Activated CD4-positive, alpha-beta memory T cell treated with anti-CD3 and anti-CD28 coated beads for 36 hours (primary cell): ENCODE measurements at places on chromosomes 7 and 10. TPM values are rescaled to one million over a fixed set of nuclear protein-coding genes. Genes with fewer than 3 reads are reported as not detected.

- no peaks in the 10 kb centered on the region for H3K27me3 ChIP-seq
- H3K36me3 ChIP-seq = peaks cover 30% of the 10 kb centered on the region
Observed at GRCh38 chr7:44044315-44045225, at the start of gene DBNL. DBNL (plus strand) TSS chr7:44044702; CDS start chr7:44044738, 36 bp downstream.

- H3K27me3 ChIP-seq = no peaks in the 10 kb centered on the region
- no peak overlapping the region for H3K4me3 ChIP-seq
- DNase-seq = no peak
- peaks cover 8% of the 10 kb centered on the region for H3K4me1 ChIP-seq
- H3K36me3 ChIP-seq = no peaks in the 10 kb centered on the region
Observed at GRCh38 chr7:128115821-128116723, 84.8 kb upstream of the LRRC4 start.

- H3K27me3 ChIP-seq = no peaks in the 10 kb centered on the region
- no peak overlapping the region for H3K27ac ChIP-seq
- H3K4me3 ChIP-seq = no peak overlapping the region
- peak; percentile 91 for DNase-seq
Observed at GRCh38 chr10:70363971-70364771, 18.3 kb downstream of the LRRC20 start.

- H3K27ac ChIP-seq = no peak overlapping the region
- H3K27me3 ChIP-seq = no peaks in the 10 kb centered on the region
- DNase-seq = no peak
Observed at GRCh38 chr10:21944727-21945386, 58.7 kb downstream of the DNAJC1 start.

- H3K4me3 ChIP-seq = no peak overlapping the region
- no peaks in the 10 kb centered on the region for H3K36me3 ChIP-seq
- H3K27ac ChIP-seq = peak overlapping the region; percentile 97
- H3K4me1 ChIP-seq = peaks cover 73% of the 10 kb centered on the region
Observed at GRCh38 chr10:69047111-69047832, 40.6 kb upstream of the SRGN start.

- peaks cover 64% of the 10 kb centered on the region for H3K4me1 ChIP-seq
- no peaks in the 10 kb centered on the region for H3K27me3 ChIP-seq
- peak overlapping the region; percentile 92 for H3K27ac ChIP-seq
- peak; percentile 12 for DNase-seq
- H3K4me3 ChIP-seq = peak overlapping the region; percentile 91
Observed at GRCh38 chr10:72085864-72086465, 2.4 kb downstream of the SPOCK2 start.

DNA sequence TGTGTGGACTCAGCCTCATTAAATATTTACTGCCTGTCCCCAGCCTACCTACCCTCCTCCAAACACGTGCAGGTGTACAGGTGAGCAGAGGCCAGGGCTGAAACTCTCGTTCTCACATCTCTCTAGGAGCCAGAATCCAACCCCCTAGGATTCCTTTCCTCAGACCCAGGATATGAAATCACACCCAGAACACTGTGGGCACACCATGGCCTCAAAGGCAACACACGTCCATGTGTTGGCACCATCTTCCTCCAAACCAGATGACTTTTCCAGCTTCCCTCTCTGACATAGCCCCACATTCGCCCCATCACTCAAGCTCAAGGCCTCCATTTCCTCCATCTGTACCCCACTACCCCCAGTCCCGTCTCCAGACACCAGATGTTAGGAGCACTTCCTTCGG lies 51.8 kb upstream of the DUSP5 start:
- H3K27me3 ChIP-seq = no peaks in the 10 kb centered on the region
- no peak for DNase-seq
- no peak overlapping the region for H3K27ac ChIP-seq
- H3K4me3 ChIP-seq = no peak overlapping the region

DNA sequence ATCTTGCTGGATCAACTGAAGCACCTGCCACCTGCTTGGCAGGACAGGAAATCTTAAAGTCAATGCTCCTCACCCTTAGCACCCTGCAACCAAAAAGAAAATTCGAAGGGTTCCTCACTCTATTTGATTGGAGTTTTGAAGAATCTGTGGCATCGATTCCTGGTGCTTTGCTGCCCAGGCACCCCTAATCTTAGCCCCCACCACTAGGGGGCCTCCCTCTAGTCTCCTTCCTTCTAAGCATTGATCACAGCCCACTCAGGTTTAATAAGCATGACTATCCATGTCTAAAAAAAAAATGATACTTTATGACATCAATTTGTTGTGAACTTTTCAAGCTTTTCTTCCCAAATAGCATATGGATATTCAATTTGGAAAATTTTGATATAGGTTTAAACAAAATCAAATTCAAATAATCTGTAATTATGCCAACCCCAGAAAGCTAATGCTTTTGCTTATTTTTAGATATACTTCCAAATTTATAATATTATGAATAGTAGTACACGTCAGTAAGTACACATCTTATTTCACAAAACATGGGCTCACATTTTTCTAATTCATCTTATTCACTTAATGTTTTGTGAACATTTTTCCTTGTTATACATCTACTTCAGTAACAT lies 45.3 kb downstream of the NRG3 start:
- no peaks in the 10 kb centered on the region for H3K27me3 ChIP-seq
- no peaks in the 10 kb centered on the region for H3K36me3 ChIP-seq
- no peak overlapping the region for H3K4me3 ChIP-seq
- DNase-seq = no peak
- no peaks in the 10 kb centered on the region for H3K4me1 ChIP-seq

DNA sequence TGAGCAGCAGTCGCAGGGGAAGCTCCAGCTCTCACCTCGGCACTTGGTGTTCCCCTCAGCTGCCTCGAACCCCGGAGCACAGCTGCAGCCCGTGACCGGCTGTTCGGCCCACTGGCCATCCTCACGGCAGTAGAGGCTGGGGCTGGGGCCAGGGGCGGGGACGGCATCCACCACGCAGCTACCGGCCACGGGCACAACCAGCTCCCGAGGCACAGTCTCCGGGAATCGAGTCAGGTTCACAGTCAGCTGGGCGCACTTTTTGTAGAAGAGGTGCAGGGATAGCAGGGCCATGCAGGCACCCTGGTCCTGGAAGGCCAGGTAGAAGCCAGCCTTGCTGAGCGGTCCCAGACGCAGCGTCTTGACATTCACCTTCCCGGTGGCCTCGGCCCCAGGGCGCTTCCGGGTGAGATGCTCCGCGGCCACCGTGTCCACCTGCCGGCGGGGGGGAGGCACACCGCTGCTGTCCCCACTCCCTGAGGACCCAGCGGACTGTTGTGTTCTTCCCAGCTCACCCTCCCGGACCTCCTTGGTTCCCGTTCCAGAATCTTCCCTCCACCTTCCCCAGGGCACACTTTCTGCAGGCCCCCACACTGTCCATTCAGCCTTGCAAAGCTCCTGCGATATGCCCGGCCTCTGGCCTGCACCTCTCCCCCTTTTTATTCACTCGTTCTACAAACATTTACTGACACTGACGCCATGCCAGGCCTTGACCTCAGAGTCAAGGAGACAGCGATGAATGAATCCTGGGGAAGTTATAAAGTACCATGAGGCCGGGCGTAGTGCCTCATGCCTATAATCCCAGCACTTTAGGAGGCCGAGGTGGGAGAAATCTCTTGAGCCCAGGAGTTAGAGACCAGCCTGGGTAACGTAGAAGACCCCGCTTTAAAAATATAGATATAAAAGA lies 4.8 kb downstream of the EPHB4 start:
- no peak overlapping the region for H3K27ac ChIP-seq
- H3K36me3 ChIP-seq = no peaks in the 10 kb centered on the region
- peaks cover 10% of the 10 kb centered on the region for H3K4me1 ChIP-seq
- DNase-seq = no peak
- no peak overlapping the region for H3K4me3 ChIP-seq

DNA sequence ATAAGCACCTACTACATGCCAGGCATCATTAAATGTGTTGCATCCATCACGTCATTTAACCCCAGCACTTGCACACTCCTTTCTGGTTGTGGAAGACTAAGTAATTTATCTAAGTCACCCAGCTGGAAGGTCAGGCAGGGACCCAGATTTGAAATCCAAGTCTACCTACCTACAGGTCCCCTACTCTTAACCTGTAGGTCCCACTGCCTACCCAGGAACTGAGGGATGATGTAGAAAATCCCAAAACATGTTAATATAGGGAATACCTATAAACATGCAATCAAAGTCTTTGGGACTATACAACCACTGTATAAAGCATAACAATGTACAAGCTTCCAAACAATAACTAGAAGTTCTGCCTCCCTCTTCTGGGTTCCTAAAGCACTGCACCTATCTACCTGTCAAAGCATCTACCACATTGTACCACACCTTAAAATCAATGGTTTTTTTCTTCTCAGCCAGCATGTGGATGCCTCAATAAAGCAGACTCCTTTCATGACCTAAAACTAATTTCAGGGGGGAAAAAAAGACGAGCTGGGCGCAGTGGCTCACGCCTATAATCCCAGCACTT lies 5.6 kb downstream of the IL6 start:
- no peak for DNase-seq
- peaks cover 10% of the 10 kb centered on the region for H3K4me1 ChIP-seq

DNA sequence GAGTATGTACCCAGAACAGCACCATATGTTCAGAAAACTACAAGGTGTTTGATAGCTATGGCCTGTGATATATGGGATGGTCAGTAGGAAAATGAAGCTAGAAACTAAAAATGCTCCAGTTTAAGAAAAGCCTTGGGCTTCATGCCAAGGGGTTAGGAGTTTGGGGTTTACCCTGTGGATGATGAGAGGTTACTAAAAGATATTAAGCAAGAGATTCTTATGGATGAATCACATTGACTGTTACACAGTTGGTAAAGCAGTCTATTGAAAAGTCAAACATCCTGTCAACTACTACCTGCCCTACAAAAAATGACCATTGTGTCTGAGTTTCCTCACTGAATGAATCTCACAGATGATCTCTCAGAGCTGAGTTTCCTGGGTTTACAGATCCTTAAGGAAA lies 166.2 kb upstream of the INHBA start:
- DNase-seq = no peak
- H3K36me3 ChIP-seq = no peaks in the 10 kb centered on the region
- H3K27me3 ChIP-seq = peaks cover 21% of the 10 kb centered on the region

- no peaks in the 10 kb centered on the region for H3K27me3 ChIP-seq
- H3K27ac ChIP-seq = peak overlapping the region; percentile 73
- peak; percentile 58 for DNase-seq
- H3K4me3 ChIP-seq = peak overlapping the region; percentile 14
Observed at GRCh38 chr7:149856583-149856982, 17.2 kb upstream of the ATP6V0E2 start.

DNA sequence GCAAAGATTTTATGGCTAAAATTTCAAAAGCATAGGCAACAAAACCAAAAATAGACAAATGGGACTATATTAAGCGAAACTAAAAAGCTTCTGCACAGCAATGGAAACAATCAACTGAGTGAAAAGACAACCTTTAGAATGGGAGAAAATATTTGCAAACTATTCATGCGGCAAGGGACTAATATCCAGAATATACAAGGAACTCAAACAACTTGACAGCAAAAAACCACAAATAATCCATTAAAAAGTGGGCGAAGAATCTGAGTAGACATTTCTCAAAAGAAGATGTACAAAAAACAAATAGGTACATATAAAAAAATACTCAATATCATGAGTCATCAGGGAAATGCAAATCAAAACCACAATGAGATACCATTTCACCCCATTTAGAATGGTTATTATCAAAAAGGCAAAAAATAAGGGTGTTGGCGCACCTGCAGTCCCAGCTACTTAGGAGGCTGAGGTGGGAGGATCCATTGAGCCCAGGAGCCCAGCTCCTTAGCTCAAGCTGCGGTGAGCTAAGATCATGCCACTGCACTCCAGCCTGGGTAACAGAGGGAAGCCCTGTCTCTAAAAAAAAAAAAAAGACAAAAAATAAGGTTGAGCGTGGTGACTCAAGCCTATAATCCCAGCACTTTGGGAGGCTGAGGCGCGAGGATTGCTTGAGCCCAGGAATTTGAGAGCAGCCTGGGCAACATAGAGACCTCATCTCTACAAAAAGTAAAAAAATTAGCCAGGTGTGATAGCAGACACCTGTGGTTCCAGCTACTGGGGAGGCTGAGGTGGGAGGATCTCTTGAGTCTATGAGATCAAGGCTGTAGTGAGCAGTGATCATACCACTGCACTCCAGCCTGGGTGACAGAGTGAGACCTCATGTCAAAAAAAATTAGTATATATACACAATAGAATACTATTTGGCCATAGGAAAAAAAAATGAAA lies 4.2 kb upstream of the CCM2 start:
- H3K27me3 ChIP-seq = no peaks in the 10 kb centered on the region
- peak overlapping the region; percentile 77 for H3K27ac ChIP-seq

GRCh38 chr10:110395350-110396283 lies 90.9 kb upstream of the SMNDC1 start:
- H3K4me3 ChIP-seq = no peak overlapping the region
- no peaks in the 10 kb centered on the region for H3K27me3 ChIP-seq
- peak; percentile 86 for DNase-seq
- peaks cover 48% of the 10 kb centered on the region for H3K4me1 ChIP-seq

GRCh38 chr7:98133621-98134303 lies 27.1 kb downstream of the LMTK2 start:
- no peak overlapping the region for H3K4me3 ChIP-seq
- H3K4me1 ChIP-seq = peaks cover 44% of the 10 kb centered on the region
- peaks cover 3% of the 10 kb centered on the region for H3K36me3 ChIP-seq
- no peaks in the 10 kb centered on the region for H3K27me3 ChIP-seq
- no peak for DNase-seq

DNA sequence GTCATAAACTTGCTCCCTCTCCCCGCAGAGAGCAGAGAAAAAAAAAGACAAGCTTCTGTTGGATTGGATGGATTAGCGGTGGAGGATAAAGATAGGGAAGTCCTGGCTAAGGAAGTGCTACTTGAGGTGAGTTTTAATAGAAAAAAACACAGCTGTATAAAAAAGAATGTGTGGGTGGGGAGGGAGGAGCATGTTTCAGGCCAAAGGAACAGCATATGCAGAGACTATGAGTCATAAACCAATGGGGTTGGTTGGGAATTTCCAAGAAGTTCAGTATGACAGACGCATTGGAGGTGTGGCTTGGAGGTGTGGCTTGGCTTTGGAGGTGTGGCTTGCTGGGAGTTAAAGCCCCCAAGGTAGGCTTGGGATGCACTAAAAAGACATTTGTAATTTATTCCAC lies 103.0 kb upstream of the LSM8 start:
- peaks cover 21% of the 10 kb centered on the region for H3K27me3 ChIP-seq
- H3K27ac ChIP-seq = no peak overlapping the region

GRCh38 chr10:92690211-92690914 lies 608 bp downstream of the HHEX start:
- no peaks in the 10 kb centered on the region for H3K36me3 ChIP-seq
- H3K4me3 ChIP-seq = peak overlapping the region; percentile 52
- H3K4me1 ChIP-seq = peaks cover 20% of the 10 kb centered on the region

GRCh38 chr10:120075349-120075748 lies 182.8 kb downstream of the SEC23IP start:
- H3K4me3 ChIP-seq = no peak overlapping the region
- DNase-seq = no peak
- no peak overlapping the region for H3K27ac ChIP-seq
- H3K4me1 ChIP-seq = no peaks in the 10 kb centered on the region
- H3K36me3 ChIP-seq = no peaks in the 10 kb centered on the region

GRCh38 chr10:7665767-7666166 lies 999 bp downstream of the ITIH5 start:
- DNase-seq = no peak
- H3K27ac ChIP-seq = no peak overlapping the region
- H3K36me3 ChIP-seq = no peaks in the 10 kb centered on the region
- H3K27me3 ChIP-seq = peaks cover 37% of the 10 kb centered on the region
- H3K4me1 ChIP-seq = peaks cover 12% of the 10 kb centered on the region

- DNase-seq = no peak
- peaks cover 25% of the 10 kb centered on the region for H3K4me1 ChIP-seq
Observed at GRCh38 chr7:148735967-148736366, 37.3 kb downstream of the CUL1 start.

SCD gene
- 156 TPM for total RNA-seq

SPAM1 gene
- total RNA-seq = not detected

SCIN gene
- total RNA-seq = not detected

TACC2 gene
- not detected for total RNA-seq

MCU gene
- total RNA-seq = 19.3 TPM
